Left lung (tissue), 14 donors: ENCODE measurements at places on chromosomes 2 and 18. TPM values are rescaled to one million over a fixed set of nuclear protein-coding genes. Genes with fewer than 3 reads are reported as not detected.

- H3K4me1 ChIP-seq = no peaks in the 10 kb centered on the region
- H3K27ac ChIP-seq = no peak overlapping the region
- no peak overlapping the region for H3K4me3 ChIP-seq
- no peak for DNase-seq
- H3K36me3 ChIP-seq = no peaks in the 10 kb centered on the region
Measured at GRCh38 chr2:181552808-181553207, 95.6 kb downstream of the ITGA4 start.

DNA sequence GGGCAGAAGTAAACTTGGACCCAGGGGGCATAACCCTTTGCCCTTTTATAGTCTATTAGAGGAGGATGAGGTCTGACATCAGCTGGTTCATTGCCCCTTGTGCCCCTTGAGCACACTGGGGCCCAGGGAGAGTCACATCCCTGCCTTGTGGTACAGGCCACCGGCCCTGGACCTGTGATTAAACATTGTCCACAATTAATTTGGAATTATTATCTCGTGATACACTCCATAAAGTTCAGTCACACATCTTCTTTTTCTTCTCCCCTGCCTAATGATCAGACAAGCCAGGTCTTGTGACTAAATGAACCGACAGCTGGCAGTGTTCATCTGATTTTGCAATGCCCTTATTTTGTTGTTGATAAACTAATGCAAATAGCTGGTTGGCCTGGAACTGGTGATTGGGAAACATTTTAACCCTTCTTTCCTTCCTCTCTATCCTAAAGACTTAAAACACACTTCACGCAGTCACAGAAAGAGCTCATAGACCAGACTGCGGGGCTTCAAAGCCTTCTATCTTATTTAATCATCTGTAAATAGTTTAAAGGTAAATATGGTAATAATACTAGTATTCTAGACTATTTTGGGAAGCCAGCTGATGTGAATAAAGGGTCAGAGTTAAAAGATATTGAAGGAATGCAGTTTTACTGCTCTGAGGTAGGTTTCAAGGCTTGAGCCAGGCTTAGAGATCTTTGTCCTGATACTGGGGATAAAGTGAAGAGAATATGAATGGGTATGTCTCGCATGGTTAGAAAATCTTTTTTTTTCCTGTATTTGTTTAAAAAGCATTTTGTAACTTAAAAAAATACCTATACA, 13.4 kb downstream of the IL1R1 start:
- no peaks in the 10 kb centered on the region for H3K36me3 ChIP-seq
- H3K4me3 ChIP-seq = no peak overlapping the region
- H3K27ac ChIP-seq = peak overlapping the region; percentile 69
- peak; percentile 90 for DNase-seq

GRCh38 chr2:26540961-26541360, 63.0 kb upstream of the OTOF start:
- no peak overlapping the region for H3K4me3 ChIP-seq
- no peaks in the 10 kb centered on the region for H3K4me1 ChIP-seq
- no peaks in the 10 kb centered on the region for H3K27me3 ChIP-seq
- H3K36me3 ChIP-seq = no peaks in the 10 kb centered on the region

Gene THUMPD2
- total RNA-seq = 10.5 TPM

DNA sequence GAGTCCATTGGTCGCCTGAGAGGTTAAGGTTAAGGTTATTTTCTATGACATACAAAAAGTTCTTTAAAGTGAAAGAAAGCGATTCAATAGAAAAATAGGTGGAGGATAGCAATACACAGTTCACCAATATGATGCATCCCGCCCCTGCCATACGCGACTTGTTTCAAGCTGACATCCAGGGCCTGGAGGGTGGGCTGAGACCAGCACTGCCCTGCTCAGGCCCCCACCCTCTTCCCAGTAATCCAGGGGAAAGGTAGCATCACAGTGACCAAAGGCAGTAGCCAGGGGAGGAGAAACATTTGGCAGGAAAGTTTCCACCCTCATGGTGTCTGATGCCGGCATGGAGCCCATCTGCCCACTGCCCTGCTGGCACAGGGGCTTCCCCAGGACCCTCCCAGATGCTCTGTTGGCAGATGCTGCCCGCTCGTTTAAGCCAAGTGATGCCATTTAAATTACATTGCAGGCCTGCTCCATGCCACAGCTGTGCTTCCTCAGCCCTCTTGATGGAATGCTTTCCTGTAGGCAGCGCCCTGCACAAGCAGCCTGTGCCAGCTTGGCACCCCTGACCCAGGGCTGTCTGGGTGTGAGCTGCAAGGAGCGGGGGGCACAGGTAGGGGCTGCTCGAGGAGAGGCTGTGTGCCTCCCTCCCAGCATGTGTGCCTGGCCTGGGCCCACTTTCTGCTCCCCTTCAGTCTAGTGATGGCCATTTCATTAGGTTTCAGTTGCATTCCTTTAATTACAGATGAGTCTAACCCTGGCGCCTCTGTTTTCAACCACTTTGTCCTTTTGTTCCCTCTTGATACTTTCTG, 10.7 kb upstream of the ANO7 start:
- no peak overlapping the region for H3K4me3 ChIP-seq
- H3K27me3 ChIP-seq = no peaks in the 10 kb centered on the region
- no peak overlapping the region for H3K27ac ChIP-seq
- H3K4me1 ChIP-seq = no peaks in the 10 kb centered on the region
- peak; percentile 53 for DNase-seq

DNA sequence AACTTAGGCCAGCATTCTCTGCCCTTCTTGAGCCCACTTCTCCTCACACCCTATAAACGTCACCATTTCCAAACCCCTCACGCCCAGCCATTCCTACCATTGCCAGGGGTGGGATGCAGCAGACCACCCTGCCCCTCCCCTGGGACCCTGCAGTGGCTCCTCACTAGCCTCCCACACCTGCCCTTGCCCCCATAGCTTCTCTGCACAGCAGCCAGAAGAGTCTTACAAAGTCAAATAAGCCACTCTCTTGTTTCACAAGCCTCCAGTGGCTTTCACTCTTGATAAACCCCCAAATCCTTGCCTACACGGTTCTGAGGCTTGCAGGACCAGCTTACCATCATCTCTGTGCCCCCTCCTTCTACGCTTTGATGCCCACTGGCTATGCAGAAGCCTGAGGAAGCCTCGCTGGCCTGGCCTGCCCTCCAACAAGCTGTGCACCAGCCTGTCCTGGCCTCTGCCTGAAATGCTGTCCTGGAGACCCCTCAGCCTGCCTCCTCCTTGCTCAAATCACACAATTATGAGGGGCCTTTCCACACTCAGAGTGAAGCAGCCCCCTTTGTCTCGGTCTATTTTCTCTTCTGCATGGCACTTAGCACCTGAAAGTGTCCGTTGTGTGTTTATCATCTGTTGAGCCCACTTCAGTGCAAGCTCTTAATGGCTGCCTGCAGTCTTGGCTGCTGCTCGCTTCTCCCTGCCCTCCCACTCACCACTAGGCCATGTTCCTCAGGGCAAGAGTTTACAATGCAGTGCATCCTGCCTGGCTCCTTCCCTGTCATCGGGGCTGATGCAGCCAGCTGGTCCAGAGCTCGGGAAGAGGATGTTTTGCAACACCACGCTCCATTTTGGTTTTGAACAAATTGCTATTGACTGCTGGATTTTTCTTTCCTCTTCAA, 82.6 kb upstream of the RGPD5 start:
- no peak for DNase-seq
- H3K36me3 ChIP-seq = no peaks in the 10 kb centered on the region
- H3K27ac ChIP-seq = no peak overlapping the region
- no peaks in the 10 kb centered on the region for H3K27me3 ChIP-seq
